ENCODE measurements at places on chromosomes 13 and 19.

GRCh38 chr19:33872445-33873320 lies 76.0 kb downstream of the KCTD15 start:
- no peak for DNase-seq

GRCh38 chr19:4051175-4052101 lies 15.3 kb downstream of the ZBTB7A start:
- DNase-seq, result peak; percentile 71

DNA sequence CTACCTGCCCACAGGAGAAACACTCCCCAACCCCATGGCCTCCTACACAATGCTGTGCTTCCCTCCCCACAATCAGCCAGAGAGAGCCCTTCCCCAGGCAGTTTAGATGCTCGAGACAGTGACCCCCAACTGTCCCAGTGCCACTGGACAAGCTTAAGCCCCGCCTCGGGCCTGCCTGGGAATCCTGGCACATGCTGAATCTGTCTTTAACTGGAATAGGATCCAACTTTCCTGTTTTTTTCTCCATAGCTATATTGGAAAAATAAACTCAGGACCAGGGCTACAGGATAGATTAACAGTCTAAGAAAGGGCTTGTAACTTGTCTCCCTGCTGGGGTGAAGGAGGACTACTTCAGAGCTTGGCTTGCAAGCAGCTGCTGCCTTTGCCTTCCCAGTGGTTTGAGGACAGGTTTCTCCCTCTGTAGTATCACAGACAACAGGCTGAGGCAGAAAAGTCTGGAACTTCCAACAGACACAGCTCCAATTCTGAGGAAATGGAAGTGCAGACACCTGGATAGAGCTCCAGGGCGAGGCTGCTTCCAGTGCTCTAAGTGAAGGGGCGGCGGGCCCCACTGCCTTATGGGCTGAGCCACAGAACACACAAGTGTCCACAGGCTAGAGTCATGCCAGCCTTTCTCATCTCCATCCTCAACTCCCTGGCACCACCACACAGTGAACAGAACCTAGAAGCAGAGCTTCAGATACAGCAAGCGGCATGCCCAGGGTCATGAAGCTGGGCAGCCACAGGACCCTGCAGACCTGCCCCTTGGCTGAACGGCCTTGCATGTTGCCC lies 228.3 kb downstream of the TUBA3C start:
- DNase-seq, result no peak

- no peak for DNase-seq
Observed at GRCh38 chr13:52024481-52024880, at the start of gene UTP14C. UTP14C (plus strand) TSS chr13:52024691; CDS start chr13:52028805, 4,114 bp downstream.

DNA sequence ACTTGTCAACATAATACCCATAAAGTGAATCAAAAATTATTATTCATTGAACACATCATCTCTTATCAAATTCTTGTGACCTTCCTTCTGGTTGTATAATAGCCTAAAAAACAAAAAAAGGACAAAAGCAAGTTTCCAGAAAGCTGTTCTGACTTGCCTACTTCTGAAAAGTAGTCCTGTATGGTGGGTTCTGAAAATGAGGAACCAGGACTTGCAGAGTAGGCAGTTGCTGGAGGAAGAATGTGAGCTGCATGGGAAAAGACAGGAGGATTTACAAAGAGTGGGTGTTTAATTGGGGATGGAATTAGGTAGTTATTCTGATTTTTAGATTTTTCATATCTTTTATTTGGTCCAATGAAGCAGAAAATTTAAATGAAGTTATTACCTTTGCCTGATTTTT lies 56.7 kb downstream of the RCBTB2 start:
- DNase-seq, result no peak

GRCh38 chr13:76872675-76873074 lies 13.5 kb downstream of the KCTD12 start:
- DNase-seq, result no peak

GRCh38 chr13:73873940-73874830 lies 260.0 kb downstream of the KLF12 start:
- DNase-seq, result no peak

- no peak for DNase-seq
Observed at GRCh38 chr13:102002287-102002686, 399.6 kb downstream of the FGF14 start.

GRCh38 chr19:14871619-14872230 lies 14.2 kb downstream of the OR7A17 start:
- no peak for DNase-seq

DNA sequence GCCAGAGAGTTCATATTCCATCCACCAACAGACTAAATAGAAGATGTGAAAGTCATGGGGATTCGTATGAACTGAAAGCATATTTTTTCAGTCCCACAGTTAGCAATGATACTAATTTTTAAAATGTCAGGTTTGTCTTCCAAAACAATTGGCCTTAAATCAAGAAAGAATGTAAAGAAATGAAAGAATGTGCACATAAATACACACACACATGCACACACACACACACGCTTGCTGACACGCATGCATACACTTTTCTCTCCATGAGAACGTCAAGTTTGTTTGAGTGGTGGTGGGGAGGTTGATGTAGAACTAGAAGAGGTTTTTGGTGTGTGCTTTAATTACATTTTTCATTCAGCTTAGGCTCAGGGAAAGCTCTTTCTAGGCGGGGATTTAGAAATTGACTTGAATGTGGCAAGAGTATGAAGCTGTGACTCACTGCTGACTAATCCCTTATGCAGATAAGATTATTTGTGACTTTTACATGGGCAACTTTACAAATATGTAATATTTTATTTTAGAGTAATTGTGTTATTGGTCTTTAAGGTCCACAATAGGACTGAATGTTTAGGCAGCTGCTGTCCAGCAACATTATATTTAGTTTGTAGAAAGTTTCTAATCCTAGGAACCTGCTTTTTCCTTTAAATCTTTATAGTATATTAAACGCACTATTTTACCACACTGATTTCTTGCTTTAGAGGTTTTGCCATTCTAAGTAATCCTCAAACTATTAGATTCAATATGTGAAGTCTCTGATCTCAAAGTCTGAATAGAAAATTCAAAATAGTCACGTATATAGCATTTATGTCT lies 18.8 kb downstream of the FLT1 start:
- DNase-seq, result no peak

- DNase-seq, result no peak
Observed at GRCh38 chr19:53903055-53903680, 5.9 kb upstream of the CACNG7 start.

DNA sequence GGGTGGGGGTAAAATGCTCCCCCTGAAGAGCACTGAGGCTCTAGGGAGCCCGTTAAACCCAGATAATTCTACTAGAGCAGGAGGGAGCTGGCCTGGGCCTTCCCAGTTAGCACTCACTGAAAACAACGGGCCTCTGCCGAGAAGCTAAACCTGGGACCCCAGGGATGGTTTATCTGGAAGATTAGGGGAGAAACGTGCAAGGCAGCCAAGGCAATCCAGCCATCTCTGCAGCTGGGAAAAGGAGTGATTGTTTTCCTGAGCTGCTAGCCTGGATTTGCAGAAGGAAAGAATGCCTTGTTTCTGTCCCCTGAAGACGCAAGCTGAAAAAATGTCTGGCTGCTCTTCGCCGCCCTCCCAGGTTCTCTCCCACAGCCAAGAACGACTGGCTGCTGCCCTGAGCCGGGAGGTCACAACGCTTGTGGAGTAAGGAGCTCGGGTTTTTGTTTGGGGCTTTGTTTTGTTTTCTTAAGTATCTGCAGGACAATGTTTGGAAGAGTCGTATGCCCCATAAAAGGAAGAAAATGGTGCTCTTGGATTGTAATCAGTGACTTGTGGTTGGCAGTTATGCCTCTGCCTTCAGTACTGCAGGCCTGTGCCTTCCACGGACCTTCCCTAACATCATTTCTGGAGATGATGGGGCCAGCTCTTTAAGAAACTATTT lies 31.5 kb downstream of the COL4A2 start:
- no peak for DNase-seq

GRCh38 chr19:39737351-39737750 lies 478 bp downstream of the CLC start:
- no peak for DNase-seq

DNA sequence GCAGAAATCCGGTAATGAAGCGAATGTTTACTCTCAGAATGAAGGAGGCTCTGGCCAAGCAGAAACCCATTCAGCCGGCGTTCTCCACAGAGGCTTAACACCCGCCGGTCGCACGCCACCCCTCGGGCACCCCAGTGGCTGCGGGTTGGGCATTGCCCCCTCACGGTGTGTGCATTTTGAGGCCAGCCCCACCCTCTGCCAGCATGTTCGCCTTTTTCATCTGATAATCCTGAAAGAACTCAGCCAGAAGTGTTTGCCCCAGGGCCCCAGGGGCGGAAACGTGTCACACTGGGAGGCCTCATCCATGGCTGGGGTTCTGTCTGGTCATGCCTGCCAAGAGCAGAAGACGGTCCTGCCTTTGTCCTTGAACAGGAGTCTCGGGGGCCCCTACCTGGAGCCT lies 34.2 kb downstream of the COMP start:
- no peak for DNase-seq

DNA sequence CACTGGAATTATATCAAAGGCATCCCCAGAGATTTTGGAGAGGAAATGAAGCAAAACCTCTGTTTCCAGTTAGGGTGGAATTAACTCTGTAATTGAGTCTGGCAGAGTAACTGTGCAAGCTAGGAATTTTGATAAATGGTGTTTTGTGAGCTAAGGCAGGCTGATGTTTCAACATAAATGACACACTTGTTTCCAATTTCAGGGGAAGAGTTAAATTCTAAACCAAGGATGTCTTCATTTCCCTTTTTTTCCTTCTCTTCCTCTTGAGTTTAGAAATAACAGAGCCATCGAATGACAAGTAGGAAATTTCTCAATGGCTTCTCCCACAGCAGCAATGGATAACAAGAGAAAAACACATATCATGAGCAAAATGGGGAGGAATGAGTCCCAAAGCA lies 131.2 kb downstream of the IRS2 start:
- no peak for DNase-seq

DNA sequence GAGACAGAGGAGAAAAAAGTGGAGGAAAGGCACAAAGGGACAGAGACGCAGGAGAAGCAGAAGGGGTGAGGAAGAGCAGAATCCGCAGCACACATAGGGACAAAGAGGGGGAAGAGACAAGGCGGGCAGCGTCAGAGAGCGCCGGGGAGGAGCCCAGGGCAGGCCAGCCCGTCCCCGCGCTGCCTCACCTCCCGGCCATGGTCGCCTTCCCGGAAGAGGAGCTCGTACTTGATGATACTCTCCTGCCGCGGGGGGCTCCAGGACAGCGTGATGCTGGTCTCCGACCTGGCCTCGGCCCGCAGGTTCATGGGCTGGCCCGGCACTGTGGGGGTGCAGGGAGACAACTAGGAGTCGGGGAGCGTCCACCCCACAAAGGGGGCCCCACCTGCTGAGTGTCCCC lies 100.6 kb downstream of the PTPRS start:
- no peak for DNase-seq

DNA sequence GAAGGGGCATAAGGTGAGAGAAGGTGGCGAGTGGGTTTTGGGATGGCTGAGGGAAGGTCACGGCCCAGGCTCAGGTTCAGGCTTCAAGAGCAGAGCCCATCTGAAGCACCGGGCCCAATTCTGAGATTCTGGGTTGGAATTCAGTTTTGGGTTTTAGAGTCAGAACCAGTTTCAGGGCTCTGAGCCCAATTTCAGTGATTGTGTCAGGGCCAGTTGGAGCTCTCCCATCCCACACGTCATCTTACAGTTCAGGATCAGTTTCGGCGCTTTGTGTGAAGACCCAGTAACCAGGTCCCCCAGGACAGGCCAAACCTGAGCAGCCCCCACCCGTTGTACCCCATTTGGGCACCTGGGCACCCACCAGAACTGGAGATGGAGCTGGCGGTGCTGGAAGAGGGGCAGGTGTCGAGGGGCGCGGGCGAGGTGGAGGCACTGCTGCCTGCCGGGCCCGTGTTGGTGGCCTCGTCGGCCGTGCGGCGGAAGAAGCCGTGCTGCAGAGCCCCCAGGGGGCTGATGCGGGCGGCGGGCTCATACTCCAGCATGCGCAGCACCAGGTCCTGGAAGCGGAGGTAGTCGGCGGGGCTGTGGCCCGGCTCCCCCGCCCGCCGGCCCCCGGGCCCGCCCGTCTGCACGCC lies 7.5 kb downstream of the DYRK1B start:
- no peak for DNase-seq

- no peak for DNase-seq
Observed at GRCh38 chr13:30910676-30911075, 4.6 kb downstream of the MEDAG start.

- DNase-seq, result no peak
Observed at GRCh38 chr13:77360032-77360685, 33.3 kb upstream of the MYCBP2 start.

DNA sequence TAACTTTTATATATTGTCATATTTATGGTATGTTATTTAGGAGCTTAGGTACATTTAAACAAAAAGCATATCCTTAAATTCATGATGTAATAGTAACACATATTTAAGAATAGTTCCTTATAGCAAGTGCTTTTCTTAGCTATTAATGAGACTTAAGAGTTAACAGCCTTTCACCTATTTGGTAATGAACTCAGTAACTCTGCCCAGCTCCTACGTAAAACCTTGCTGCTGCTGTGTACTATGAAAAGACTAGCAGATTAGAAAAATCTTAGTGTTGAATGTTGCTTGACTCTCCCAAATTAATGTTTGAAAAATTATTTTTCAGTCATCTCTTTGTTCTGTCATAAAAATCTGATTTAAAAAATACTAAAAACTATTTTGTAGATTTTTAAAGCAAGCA lies 6.9 kb downstream of the GPR180 start:
- DNase-seq, result no peak

GRCh38 chr13:50156561-50157127 lies 141.4 kb downstream of the KCNRG start:
- no peak for DNase-seq

DNA sequence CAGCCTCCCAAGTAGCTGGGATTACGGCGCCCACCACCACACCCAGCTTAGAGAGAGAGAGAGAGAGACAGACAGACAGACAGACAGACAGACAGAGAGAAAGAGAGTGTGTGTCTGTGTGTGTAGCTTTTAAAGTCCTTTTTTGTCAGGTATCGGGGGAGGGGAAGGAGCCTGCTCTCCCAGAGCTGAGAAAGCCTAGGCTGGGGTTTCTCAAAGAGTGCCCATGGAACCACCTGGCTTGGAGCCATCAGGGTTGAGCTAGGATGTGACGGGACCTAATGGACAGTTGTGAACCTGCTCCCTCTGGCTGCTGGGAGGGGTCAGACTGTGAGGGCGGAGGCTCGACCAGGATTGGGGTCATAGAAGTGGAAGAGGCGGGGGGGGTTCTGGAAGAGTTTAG lies 16.6 kb downstream of the RFX1 start:
- no peak for DNase-seq

GRCh38 chr19:11457115-11457514 lies 21.7 kb downstream of the PRKCSH start:
- no peak for DNase-seq

DNA sequence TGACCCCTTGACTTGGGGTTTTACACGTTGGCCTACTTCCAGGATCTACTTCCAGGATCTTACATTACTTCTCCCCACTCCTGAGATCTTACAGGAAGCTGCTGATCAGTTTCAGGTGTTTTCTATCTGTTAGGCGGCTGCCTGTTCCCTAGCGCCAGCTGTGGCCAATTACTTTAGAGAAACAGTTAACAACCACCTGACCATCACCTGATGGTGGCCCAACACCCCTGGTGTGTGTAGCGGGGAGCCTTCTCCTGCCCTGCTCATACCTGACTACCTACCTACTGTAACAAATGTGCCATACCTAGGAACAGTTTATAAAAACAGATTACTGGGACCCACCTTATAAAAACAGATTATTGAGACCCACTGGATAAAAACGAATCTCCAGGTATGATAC lies 2.8 kb upstream of the POP4 start:
- no peak for DNase-seq

- no peak for DNase-seq
Observed at GRCh38 chr13:27372896-27373295, 51.5 kb upstream of the GTF3A start.

- no peak for DNase-seq
Observed at GRCh38 chr19:5074407-5074806, 105.5 kb downstream of the KDM4B start.

GRCh38 chr19:694481-695351 lies 536 bp downstream of the PRSS57 start:
- DNase-seq, result no peak

Measured in CD4-positive, alpha-beta T cell treated with Interferon gamma for 1 hour (primary cell).